Stimulated activated CD4-positive, alpha-beta T cell treated with anti-CD3 and anti-CD28 coated beads, Interleukin-2, amount 100 ng/mL, for 4 hours (primary cell): ENCODE measurements at places on chromosomes 16 and 17.

- no peak for DNase-seq
These were observed 2.9 kb downstream of the FASN start for GRCh38 chr17:82094931-82095776.

DNA sequence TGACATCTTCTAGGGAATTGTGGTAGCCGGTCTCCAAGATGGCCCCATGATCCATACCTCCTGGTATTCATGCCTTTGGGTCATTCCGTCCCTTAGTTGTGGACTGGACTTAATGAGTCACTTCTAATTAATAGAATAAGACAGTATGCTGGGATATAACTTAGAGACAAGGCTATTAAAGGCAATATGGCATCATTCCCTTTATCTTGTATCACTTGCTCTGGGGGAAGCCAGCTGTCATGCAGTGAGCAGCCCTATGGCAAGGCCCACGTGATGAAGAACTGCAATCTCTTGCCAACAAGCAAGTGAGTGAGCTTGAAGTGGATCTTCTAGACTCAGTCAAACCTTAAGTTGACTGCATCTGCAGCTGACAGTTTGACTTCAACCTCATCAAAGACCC lies 97.8 kb upstream of the MED13 start:
- no peak for DNase-seq

DNA sequence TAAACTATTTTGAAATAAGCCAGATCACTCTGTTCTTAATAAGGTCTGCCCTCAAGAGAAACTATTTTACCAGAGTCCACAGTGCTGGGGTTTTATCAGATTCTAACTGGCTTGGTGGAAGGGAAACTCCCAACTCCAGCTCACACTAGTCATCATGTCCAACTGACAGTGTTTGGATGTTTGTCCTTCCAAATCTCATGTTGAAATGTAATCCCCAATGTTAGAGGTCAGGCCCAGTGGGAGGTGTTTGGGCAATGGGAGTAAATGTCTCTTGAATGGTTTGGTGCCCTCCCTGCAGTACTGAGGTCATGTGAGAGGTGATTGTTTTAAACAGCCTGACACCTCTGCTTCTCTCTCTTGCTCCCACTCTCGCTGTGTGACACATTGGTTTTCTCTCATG lies 1301.0 kb upstream of the CDH8 start:
- no peak for DNase-seq

- no peak for DNase-seq
These were observed 26.8 kb downstream of the KNOP1 start for GRCh38 chr16:19691161-19691711.

DNA sequence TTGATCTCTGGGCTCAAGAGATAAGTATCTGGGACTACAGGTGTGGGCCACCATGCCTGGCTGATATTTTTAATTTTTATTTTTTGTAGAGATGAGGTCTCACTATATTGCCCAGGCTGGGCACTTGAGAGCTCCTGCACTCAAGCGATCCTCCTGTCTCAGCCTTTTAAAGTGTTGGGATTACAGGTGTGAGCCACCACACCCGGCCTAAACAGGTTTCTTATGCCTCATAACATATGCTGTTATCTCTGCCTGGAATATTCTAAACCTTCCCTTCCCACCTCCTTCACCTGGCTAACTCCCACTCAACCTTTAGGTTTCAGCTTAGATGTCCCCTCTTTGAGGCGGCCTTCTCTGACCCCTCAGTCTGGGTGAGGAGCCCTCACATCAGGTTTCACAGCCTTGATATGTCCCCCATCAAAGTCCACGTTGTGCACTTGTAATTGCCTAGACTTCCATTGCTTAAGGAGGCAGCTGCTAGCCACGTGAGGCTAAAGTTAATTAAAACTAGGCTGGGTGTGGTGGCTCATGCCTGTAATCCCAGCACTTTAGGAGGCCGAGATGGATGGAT lies 8.6 kb upstream of the CNP start:
- no peak for DNase-seq
